ENCODE measurements at places on chromosomes 12 and 14.
A peak's percentile ranks its signal among the peaks of the same experiment; 100 is the strongest.

GRCh38 chr12:57620936-57621496 lies 9.8 kb downstream of the ARHGEF25 start:
- DNase-seq: no peak

- no peak for DNase-seq
Observed at GRCh38 chr14:78029601-78030372, 140.4 kb upstream of the NRXN3 start.

- DNase-seq: no peak
Observed at GRCh38 chr14:34568803-34569202, 29.3 kb upstream of the EAPP start.

- no peak for DNase-seq
Observed at GRCh38 chr12:54701940-54702592, 53.9 kb upstream of the DCD start.

DNA sequence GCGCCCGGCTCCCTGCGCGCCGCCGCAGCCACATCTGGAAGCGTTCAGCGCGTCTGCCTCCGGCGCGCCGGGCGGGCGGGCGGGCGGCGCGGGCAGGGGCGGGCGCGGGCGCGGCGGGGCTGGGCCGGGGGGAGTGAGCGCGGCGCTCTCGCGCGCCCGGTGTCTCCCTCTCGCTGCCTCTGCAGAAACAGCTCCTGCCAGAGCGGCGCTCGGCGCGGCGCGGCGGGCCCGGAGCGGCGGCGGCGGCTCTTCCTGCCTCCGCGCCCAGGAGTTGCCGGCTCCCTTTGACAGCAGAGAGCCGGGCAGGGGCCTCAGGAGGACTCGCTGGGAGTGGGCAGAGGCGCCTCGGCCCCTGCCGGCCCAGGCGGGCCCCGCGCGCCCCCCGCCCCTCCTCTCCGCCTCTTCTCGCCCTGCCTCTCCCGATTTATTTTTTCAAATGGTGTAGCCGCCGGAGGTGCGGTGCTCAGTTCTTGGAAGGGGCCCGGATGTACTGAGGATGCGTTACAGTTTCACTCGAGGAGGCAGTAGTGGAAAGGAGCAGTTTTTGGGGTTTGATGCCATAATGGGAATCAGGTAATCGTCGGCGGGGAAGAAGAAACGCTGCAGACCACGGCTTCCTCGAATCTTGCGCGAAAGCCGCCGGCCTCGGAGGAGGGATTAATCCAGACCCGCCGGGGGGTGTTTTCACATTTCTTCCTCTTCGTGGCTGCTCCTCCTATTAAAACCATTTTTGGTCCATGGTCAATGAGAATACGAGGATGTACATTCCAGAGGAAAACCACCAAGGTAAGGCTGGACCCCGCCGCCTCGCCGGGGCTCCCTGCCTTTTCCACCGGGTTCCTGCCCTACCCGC lies at the start of gene CACNA1C:
Gene CACNA1C (plus strand): TSS at position 162 of the 853 bp plus-strand sequence. CDS start 576 bp downstream, at position 738.
- DNase-seq: peak; percentile 42

- DNase-seq: no peak
Observed at GRCh38 chr14:54322701-54323337, 74.0 kb upstream of the CDKN3 start.

DNA sequence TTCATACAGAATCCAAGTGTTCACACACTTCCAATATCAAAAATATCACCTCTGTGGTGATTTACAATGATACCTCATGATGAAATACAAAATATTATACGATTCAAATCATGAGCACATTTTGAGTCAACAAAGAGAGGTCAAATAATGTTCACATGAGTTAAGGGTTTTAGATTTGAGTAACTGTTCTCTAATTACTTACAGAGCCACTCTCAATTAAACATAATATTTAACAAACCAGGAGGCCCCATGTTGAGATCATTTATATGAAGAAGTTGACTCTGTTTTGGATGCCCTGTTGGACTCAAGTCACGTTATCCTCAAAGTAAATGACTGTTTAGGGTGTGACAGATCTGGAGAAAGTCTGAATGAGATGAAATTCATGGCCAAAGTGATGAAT lies 53.5 kb downstream of the NUAK1 start:
- DNase-seq: no peak

DNA sequence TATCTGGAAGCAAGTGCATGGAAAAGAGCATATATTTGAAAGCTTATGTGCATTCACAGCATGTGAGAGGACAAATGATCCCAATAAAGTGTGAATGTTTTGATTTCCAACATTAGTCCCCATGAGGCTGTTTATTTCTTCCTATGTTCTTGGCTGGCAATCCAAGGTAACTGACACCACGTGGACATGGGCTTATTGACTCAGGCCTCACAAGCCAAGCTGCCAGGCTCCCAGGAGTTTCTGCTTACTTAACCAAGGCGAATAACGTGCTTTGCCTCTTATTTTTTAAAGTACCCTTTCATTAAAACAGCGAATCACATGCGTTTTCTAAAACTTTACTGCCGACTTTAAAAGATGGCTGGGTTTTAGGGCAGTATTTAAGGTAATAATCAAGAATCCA lies 441.7 kb downstream of the FUT8 start:
- no peak for DNase-seq
